ENCODE measurements at places on chromosomes 5 and 9.
A peak's percentile ranks its signal among the peaks of the same experiment; 100 is the strongest.

GRCh38 chr5:177452688-177453638, 6.3 kb downstream of the PRR7 start:
- DNase-seq: peak; percentile 70

- DNase-seq: no peak
These were observed 166.0 kb downstream of the ADAMTS12 start for GRCh38 chr5:33725806-33726205.

DNA sequence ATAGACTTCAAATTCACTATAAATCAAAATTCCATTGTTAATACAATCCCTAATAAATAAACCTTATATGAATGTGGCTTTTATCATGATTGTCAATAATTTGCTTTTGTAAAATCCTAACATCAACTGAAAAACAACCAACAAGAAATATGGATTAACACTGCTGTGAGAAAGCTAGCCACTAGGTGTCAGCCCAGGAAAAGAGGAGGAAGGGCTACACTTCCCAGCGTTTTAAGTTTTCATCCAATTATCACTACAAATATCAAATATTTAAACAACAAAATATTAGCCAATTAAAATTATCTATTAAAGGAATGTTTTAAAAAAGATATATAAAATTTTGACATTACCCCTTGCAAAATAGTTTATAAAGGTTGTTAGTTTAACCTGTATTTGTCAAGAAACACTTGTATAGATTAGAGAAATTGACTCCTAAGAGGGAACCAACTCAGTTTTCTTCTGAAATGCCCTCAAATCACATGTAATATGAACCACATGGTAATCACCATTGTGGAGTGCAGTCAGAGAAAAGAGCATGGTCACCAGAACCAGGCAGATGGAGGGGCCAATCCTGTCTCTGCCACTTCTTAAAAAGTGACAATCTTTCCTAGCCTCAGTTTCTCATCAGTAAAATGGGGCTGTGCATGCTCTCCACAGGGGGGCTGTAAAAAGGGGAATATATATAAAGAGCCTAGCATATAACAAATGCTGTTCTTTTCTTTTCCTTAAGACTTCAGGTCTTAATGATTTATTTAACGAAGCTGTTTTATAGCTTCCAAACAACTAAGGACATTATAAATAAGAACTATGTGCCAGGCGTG, 188.2 kb downstream of the CRB2 start:
- DNase-seq: no peak

DNA sequence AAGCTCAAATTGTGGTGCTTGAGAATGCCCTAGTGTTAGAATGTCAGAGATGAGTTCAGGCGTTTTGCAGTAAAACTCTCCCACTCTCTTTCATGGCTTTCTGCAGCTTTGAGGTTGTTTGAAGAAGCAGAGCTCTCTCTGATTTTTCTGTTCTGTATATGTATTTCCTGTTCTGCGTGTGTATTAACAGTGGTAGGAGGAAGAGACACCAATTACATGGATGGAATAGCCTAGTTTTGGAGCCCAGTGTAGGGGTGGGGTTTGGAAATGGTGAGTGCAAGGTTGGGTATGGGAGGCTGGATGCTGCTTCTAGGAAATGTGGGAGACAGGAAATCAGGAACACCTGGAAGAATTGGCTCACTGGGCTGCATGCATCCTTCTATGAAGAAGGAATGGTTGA, 12.4 kb downstream of the LARP1 start:
- DNase-seq: no peak

GRCh38 chr9:17578577-17578910, 322 bp upstream of the SH3GL2 start:
- DNase-seq: no peak

- DNase-seq: no peak
These were observed 83.0 kb downstream of the ISL1 start for GRCh38 chr5:51466214-51466613.

- DNase-seq: no peak
These were observed 50.7 kb downstream of the ZNF366 start for GRCh38 chr5:72456391-72457074.

GRCh38 chr5:39475881-39476842, 51.4 kb upstream of the DAB2 start:
- DNase-seq: no peak

Data from nucleus accumbens (tissue), 56 donors.